Stimulated activated CD8-positive, alpha-beta memory T cell treated with anti-CD3 and anti-CD28 coated beads, Interleukin-4, amount 100 ng/mL, for 4 hours (primary cell): ENCODE measurements at places on chromosomes 1 and 21.

DNA sequence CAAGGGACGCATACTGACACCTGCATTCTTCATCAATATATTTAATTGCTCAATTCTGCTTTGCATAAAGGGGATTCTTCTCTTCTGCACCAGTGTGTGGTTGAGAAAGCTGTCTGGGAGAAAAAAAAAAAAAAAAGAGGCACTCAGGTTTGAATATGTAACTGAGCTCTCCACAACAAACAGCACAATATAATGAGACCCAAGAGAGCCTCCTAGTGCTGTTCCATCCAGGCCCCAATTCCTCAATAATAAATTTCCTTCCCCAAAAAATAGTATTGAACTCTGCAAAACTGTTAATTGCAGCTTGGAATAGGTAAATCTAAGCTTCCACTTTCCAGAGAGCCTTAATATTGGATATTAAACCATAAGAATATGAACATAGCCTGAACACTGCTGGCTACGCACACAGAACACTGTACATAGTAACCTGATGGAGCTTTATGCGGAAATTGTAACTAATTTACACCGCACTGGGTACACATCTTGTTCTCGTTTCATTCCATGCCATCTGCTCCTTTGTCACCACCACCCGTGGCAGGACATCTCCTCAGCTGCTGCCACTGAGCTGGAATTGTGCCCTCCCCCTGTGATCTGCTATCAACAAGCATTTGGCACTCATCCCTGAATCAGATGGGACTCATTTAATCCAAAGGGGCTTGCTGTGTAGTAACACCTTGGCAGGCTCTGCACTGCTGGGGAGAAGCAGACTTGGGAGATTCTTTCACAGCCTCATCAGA is 272.0 kb downstream of the HHIPL2 start:
- DNase-seq = no peak

DNA sequence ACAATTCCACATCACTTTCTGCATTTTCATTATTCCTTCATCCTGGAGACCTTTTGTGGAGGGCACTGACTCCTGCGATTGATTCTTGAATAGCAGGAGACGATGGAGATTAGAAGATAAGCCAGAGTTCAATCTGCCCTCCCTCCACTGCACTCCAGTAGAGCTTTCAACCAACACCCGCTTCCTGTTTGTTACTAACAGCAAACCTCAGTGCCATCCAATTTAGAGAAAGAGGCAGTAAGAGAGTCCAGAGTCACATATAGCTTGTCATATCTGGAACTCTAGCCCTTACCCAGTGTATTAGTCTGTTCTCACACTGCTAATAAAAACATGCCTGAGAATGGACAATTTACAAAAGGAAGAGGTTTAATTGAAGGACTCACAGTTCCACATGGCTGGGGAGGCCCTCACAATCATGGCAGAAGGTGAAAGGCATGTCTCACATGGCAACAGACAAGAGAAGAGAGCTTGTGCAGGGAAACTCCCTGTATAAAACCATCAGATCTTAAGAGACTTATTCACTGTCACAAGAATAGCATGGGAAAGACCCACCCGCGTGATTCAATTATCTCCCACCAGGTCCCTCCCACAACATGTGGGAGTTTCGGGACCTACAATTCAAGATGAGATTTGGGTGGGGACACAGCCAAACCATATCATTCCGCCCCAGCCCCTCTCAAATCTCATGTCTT is 55.9 kb downstream of the PCBP3 start:
- DNase-seq = no peak

GRCh38 chr1:243799908-243800307 is 50.1 kb downstream of the AKT3 start:
- no peak for DNase-seq

GRCh38 chr1:208603721-208604120 is 359.5 kb upstream of the PLXNA2 start:
- DNase-seq = no peak

DNA sequence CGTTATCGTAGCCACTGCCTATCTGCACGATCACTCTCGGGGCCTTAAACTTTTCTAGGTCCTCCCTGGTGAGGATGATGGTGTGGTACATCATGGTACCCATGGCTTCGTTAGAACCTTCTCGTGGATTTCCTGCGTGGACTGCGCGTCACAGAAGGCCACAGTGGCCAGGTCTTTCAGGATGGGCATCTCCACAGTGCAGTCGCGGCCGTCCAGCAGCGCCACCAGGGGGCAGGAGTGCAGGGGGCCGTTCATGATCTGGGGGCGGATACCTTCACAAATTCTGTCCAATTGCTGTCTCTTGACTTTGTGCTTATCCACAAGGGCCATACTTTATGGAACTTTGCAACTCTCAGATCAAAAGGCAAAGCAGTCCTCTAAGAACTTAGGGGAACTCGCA is 69.6 kb downstream of the WLS start:
- no peak for DNase-seq

GRCh38 chr21:21096956-21097355 is 98.7 kb downstream of the NCAM2 start:
- no peak for DNase-seq

DNA sequence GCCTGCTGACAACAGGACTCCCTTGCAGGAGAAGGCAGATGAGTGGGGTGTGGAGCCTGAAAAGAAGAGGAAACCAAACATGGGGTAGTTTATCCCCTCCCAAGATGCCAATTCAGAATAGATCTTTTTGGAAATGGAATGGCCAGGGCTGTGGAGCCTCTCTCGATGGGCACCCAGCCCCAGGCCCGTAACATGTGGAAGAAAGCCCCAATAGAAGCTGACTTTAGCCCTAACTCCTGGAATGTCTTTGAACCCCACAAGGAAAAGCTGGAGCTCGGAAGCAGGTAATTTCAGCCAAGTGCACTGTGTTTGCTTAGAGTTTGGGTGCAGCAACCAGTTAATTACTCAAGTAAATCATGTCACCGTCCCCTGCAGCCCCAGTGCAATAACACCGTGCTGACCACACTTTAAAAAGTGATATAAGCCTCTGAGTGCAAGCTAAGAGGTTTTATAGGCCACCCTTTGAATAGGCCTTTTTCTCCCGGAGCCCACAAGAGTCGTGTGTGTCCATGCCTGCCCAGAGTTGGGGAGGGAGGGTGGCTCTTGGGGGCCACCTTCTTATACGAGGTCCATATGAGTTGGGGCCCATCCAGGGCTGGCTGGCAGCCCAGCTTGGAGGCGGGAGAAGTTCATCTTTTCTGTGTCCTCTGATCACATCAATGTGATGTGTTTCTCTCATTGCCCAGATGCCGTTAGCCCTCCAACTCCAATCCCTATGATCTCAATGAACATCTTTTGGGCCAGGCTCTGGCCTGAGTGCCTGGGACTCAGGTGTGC is 153.2 kb downstream of the TRABD2B start:
- no peak for DNase-seq

- no peak for DNase-seq
Observed at GRCh38 chr1:247843411-247843810, 1.7 kb upstream of the OR11L1 start.

DNA sequence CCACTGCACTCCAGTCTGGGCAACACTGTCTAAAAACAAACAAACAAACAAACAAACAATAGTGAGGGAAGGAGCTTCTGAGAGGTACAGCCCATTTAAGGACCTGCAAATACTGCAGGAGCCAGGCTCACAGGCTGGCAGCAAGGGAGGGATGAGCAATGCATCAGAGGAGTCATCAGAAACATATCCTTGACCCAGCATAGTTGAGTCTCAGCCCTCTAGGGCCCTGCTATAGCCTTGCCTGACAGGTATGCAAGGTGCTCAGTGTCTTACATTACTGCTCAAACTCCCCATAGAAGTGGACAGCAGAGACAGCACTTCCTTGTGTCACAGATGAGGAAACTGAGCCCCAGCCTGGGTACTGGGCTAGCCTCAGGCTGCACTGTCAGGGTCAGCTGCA is 7.3 kb upstream of the TTC4 start:
- DNase-seq = no peak

DNA sequence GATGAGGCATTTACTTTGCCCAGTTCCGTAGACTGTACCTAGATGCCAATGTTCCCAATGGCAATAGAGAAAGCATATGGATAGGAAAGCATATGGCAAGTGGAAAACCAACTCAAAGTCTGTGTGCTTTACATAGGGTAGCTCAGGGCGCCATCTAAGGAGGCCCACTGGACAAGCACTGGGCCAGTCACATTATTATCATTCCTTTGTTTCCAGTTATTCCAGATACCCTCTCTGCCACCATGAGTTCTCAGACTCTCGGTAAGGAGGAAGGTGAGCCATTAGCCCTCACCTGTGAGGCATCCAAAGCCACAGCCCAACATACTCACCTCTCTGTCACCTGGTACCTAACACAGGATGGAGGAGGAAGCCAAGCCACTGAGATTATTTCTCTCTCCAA is 9.8 kb downstream of the CD101 start:
- DNase-seq = no peak

DNA sequence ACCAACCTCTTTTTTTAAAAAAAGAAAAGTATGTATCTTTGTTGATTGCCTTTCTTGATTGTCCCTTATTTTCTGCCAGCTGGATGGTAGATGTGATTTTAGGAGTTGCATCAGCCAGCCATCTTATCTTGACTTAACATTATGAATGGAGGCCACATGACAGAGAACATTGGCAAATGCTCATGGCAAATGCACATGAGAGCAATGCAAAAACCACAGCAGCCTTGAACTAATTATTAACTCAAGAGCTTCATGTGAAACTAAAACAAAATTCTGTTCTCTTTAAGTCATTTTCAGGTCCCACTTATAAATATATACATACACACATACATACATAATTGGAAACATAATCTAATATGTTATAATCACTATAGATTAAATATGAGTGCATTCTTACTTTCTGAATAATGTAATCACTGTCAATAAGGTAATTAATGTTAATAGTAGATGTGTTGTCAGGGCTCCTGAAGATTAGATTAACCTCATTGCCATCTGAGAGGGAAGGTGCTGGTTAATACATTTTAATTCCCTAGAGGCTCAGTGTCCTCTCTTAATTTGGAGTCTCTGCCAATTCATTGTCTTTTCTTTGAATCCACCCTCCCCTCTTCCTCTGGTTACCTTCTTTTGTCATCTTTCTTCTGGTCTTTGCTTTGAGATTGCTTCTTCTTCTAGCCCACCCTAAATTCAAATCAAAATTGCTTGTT is 962.2 kb downstream of the ADGRL2 start:
- no peak for DNase-seq

GRCh38 chr1:231626535-231626950 is at the start of gene DISC1:
DISC1 (plus strand) TSS chr1:231626790; CDS start chr1:231626868, 78 bp downstream.
- peak; percentile 35 for DNase-seq

DNA sequence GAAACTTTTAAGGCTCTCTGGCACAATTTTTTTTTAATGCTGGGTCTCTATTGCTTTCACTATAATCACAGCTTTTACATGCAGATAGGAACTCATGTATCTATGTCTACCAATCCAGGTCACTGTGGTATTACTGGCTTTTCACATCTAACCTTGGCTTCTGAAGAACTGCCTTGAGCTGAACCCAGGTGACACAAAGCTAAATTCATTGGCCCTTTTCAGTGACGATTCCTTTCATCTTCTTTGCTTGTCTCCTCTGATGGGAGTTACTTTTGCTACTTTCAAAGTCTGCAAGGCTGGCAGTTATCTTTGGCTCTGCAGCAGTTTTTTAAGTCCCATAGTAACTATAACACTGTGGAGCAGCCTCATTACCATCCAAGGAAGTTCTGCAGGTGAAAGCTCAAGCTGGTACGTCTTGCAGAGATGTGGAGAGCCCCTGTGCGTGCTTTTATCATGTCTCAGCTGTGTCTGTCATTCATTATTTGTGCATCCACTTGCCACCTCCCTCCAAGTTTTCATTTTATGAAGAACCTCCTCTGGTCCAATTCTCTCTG is 364.3 kb downstream of the VAV3 start:
- DNase-seq = no peak

DNA sequence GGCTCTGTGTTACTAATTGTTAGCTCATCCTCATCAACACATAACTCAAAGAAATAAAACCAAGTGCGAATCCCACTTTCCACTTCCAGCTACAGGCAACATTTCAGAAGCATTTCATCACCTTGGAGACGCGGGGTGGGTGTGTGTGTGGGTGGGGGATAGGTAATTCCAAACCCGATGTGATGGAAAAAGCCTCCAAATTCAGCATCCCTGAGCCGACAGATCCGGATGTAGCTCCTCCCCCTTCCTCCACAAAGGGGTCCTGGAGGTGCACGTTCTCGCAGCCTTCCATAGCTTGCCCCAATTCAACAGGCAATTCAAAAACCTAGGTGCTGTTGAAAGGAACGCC is 486 bp downstream of the HSPA13 start:
- DNase-seq = peak; percentile 2

DNA sequence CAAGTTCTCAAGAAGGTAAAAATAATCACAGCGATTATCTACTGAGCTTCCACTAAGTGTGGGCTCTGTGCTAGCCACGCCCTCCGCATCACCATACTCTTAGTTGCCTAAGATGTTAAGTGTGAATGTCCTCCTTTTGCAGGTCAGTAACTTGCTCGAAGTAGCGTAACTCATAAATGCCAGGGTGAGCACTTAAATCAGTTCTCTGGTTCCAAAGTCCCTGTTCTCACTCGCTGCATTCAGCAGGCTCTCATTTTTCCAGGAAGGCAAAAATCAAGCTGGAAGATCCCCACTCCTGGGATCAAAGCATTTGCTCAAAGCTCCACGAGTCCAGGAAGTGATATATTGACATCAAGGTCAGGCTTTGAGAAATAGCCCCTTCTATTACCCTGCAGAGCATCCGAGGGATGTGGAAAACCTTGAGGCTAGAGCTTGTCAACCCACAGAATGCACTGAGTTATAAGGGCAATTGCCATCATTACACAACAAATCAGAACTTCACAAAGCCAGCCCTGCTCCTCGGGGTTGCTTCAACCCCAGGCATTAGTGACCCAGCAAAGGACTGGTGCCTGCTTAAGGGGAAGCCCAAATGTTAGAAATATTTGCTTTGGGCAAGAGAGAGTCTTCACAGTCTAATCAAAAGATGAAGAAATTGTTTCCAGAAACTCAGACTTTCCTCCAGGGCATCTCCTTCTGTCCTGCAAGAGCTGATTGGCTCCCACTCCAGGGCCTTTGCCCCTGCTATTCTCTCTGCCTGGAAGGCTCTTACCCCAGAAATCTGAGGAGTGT is 19.5 kb downstream of the SLC30A1 start:
- DNase-seq = no peak

DNA sequence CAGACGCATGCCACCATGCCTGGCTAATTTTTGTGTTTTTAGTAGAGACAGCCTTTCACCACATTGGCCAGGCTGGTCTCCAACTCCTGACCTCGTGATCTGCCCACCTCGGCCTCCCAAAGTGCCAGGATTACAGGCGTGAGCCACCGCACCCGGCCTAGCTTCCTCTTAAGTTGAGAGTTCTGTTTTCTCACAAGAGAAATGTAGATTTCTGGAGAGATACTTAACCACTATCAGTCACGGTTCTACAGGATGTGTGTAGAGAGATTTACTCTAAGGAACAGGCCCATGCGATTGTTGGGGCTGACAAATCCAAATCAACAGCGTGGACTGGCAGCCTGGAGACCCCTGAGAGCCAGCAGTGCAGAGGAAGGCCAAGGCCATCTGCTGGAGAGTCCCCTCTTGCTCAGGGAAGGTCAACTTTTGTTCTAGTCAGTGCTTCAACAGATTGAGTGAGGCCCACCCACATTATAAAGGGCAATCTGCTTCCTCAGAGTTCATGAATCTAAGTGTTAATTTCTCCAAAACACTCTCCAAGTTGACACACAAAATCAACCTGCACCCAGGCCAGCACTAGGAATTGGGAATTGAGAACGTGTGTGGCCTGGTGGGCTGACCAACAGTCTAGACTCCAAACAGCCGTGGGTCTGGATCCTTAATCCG is 38.7 kb downstream of the CHAF1B start:
- no peak for DNase-seq

GRCh38 chr1:211541720-211542477 is 37.1 kb downstream of the SLC30A1 start:
- no peak for DNase-seq
